ENCODE measurements at places on chromosomes 2 and 18.

- no peak for DNase-seq
These were observed 1.4 kb downstream of the RSAD2 start for GRCh38 chr2:6879011-6879410.

- DNase-seq: no peak
These were observed 86.2 kb upstream of the COL5A2 start for GRCh38 chr2:189265696-189266320.

- DNase-seq: no peak
These were observed 6.8 kb upstream of the PCARE start for GRCh38 chr2:29080886-29081743.

GRCh38 chr18:39909706-39910105, 2045.3 kb upstream of the PIK3C3 start:
- DNase-seq: no peak

DNA sequence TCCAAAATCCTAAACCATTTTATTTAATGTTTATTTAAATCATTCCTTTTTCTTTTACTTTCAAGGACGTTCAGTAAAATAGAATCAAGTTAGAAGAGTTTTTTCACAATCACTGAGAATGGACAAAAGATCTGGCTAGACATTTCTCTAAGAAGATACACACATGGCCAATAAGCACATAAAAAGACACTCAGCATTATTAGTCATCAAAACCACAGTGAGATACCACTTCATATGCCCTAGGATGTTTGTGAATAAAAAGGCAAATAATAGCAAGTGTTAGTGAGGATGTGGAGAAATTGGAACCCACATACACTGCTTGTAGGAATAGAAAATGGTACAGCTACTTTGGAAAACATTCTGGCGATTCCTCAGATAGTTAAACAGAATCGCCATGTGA, 76.1 kb downstream of the RHBDD1 start:
- DNase-seq: no peak

DNA sequence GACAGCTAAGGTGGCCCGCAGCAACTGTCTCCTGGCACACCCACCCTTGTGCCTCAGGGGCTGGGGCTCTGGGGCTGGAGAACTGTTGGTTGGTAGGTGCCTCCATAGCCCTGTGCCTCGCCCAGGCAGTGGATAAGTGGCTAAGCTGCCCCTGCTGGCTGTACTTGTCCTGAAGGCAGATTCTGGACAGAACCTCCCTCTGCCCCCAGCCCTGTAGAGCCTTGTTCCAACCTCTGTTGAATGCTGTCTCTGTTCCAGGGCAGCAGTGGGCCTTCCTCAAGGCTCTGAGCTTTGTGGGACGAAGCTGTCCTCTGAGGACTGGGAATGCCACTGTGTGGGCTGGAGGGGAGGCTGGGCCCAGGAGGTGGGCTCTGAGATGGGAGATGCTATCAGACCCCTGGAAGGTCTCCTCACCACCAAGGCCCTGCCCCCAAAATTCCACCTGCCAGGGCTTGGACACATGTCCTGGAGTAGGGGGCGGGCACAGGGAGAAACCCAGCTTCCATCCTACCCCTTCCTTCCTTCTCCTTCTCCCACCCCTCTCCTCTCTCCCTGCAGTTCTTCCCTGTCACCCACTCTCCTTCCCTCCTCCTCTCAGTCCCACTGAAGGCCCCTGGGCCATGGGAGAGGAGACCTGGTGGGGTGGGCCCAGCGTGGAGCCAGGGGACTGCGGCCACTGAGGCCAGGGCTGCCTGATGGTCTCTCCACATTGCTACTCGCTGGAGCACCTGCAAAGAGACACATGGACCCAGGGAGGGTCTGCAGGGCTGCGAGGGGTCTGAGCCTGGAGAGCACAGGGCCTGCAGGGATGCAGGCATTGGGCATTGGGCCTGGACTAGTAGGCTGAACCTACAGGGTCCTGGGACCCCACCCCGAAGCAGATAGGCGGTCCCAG, 1.7 kb upstream of the PDCD1 start:
- DNase-seq: no peak

GRCh38 chr2:233597522-233597921, 19.9 kb upstream of the UGT1A8 start:
- no peak for DNase-seq

DNA sequence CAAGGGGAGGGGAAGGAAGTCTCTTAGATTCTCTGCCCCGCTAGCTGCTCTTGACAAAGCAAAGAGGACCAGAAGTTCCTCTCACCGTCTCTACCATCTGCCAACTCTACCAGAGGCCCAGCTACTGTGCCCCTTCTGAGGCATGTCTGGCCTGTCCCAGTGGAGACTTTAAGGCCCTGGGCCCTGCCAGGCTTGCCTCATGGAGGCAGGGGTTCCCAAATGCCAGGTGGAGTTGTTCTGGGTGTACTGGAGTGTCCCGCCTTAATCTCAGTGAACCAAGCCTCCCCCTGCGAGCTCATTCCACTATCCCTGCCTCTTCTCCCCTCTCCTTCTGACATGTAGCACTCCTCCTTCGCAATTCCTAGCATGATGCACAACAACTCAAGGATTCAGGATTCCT, 2.2 kb downstream of the HOXD12 start:
- DNase-seq: no peak

- no peak for DNase-seq
These were observed 27.2 kb upstream of the KCNF1 start for GRCh38 chr2:10884574-10884975.

DNA sequence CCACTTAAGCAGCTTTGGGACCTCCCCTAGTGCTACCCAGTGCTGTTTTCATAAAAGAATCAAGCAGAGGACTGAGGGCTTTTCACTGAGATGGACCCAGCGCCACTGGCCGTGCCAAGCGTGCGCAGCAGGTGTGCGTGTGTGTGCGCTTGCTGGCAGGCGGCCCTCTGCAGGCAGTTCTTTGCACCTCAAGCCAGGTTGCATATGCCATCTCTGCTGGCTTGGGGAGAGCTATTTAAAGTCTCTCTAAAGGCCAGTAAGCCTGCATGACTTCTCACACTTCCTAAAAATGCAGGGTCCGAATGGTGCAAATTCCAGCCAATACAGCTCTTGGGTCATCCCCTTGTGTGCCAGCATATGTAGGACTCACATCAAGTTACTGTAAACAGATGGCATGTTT, 255.5 kb downstream of the RNF152 start:
- no peak for DNase-seq

- DNase-seq: no peak
These were observed 710.4 kb downstream of the SLC4A3 start for GRCh38 chr2:220337611-220338440.

DNA sequence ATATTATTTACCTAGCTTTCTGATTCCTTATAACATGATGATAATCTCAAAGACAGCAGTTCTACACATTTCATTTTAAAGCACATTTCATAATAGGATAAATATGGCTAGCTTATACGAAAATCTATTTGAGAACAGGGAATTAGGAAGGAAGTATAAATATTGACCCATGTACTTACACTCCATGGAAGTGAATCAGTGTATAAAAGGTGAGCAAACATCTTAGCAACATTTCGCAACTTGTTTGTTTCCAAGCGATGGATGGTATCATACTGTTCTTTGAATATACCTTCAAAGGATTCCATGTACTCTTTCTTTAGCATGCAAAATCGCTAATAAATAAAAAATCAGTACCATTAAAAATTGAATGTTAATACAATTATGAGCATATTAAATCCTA, 53.1 kb downstream of the CWC22 start:
- DNase-seq: no peak

DNA sequence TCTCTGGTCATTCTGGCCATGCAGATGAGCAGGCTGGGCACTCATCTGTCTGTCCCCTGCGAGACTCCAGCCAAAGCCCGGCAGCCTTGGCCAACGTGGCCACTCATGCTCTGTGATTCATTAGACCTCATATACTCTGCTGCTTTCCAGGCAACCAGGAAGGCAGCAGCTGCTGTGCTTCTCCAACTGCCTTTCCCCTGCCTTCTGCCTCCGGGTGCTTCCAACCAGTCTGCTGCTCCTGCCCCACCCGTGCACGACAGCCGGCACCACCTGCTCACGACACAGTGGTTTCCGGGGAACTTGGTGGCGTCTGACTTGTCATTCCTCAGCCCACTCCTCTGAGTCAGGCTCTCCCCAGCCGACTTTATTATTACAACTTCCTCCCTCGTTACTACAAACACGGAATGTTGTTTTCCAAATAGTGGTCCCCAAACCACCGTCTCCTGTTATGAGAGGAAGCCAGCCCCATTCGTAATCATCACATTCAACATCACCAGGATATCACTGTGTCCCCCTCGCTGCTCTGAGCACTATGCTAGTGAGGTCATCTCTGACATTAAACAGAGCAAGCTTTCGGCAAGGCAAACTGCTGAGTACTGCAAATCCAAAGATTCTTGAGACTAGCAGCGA, 392.4 kb downstream of the ALK start:
- no peak for DNase-seq

All from CD4-positive, alpha-beta T cell treated with Interleukin-1 beta for 1 hour (primary cell).